ENCODE measurements at places on chromosomes 6 and 20.

DNA sequence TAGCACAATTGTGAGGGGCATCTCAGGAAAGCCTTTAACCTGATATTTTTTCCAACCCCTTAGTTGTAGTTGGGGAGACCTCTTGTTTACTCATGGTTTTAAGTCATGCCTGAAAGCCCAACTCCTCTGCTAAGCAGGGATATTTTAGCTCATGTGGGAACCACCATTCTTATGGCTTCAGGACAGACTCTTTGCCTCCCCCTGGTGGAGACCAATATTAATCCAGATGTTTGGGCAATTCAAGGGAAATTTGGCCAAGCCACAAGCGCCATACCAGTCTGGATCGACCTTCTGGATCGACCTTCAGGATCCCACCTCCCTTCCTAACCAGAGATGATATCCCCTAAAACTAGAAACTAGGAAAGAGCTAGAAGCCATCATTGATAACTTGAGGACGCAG lies 211.2 kb downstream of the C6orf118 start:
- DNase-seq: peak; percentile 10

DNA sequence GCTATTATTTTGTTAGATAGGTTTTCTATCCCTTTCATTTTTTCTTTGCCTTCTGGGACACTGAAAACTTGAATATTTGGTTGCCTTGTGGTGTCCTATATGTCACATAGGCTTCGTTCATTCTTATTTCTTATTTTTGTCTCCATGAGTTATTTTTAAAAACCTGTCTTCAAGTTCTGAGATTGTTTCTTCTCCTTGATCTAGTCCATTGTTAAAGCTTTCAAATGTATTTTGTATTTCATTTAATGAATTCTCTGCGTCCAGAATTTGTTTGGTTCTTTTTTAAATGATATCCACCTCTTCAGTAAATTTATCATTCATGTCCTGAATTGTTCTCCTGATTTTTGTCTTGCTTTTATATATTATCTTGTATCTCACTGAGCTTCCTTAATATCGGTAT lies 243.2 kb upstream of the BMP2 start:
- DNase-seq: no peak

GRCh38 chr6:106186714-106187113 lies 100.6 kb downstream of the PRDM1 start:
- DNase-seq: no peak

DNA sequence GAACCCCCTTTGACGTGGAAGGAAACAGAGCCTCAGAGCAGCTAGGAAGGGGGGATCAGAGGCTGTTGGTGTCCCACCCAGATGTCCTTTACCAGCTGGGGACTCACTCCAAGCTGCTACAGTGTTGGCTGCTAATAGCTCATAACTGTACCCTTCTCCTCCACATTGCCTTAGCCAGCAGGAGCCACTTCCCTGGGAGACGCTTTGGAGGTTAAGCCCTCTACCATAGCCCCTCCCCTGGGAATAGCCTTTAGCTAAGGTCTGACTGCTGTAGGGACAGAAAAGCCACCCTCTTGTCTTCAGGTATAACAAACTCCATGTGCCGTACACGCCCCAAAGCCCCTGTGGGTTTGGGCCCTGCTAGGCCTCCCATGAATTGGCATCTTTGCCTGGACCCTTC lies 238.6 kb downstream of the LRFN2 start:
- no peak for DNase-seq

DNA sequence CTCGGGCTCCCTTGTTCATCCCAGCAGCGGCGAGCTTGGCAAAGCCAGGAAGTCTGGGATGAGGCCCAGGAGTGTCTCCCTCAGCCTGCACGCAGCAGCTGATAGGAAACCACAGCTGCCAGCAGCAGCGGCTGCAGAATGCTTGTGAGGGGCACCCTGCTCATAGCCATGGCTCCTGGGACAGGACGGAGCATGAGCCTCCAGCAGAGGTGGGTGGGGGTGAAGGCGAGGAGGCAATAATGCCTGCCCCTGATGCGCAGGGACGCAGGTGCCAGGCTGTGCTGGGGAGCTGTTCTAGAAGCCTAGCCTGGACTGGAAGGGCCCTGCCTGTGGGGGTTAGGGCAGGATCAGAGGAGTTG lies 157.9 kb downstream of the CD83 start:
- DNase-seq: no peak

All from nephron progenitor cell (in vitro differentiated cells).